BJ (cell line): ENCODE measurements at places on chromosomes 13 and 19.

DNA sequence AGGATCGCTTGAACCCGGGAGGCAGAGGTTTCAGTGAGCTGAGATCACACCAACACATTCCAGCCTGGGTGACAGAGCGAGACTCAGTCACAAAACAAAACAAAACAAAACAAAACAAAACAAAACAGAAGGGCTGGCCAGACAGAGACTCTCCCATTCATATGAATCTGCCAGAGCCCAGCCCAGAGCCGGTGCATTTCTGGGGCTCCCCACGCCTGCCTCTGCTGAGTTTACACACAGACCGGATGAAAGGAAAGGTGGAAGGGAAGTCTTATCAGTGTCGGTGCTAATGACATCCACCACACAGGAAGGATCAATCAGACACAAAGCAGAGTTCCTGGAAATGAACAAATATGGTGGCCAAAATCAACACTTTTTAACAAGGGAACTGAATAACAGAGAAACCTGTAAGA is 6.8 kb downstream of the TRAPPC6A start:
- no peak for DNase-seq

GRCh38 chr13:44259045-44260027 is 114.3 kb upstream of the SERP2 start:
- DNase-seq, result no peak

GRCh38 chr19:50721441-50722137 is 1.6 kb upstream of the CLEC11A start:
- DNase-seq, result no peak

- DNase-seq, result peak; percentile 64
These were observed at the start of gene ZNF737 for GRCh38 chr19:20565321-20566018. Gene ZNF737 (minus strand): TSS chr19:20565781. CDS start chr19:20565640, 141 bp downstream.

DNA sequence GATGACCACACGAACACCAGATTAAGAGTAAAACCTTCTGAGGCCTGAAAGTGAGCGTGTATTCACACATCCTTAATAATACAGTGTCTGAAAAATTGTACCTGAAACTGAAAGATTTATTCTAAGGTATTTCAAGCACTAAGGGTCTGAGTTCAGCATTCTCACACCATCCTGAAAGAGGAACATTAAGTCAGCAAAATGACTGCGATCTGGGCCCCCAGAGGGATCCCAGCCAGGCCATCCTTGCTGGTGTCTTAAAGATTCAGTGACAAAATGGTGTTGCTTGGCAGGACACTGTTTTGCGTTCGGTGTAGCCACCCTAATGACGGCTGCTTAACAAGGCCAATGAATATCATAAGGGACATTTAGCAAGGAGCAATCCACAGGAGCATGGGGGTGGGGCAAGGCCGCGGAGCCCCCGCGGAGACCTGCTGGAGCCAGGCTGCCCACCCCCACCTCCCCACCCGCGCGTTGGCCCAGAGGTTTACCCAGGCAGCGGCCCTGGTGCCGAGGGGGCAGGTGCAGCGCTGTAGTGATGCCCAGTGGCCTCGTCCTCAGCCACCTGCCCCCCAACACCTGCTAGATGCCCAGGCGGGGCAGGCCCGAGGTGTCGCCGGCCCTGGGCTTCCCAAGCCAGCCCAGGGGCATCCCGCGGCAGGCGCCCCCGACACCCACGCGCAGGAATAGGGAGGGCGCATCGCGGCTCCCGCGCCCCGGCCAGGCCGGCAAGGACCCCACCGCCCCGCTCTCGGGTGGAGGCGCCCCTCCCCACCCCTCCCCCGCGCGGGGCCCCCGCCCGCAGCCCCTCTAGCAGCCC is 742 bp downstream of the NALCN start:
- DNase-seq, result no peak

GRCh38 chr13:28981530-28981929 is 161.4 kb downstream of the MTUS2 start:
- no peak for DNase-seq

- no peak for DNase-seq
These were observed 95.0 kb downstream of the RNF17 start for GRCh38 chr13:24858953-24859352.

GRCh38 chr19:38506723-38507550 is 73.4 kb downstream of the RYR1 start:
- DNase-seq, result no peak

DNA sequence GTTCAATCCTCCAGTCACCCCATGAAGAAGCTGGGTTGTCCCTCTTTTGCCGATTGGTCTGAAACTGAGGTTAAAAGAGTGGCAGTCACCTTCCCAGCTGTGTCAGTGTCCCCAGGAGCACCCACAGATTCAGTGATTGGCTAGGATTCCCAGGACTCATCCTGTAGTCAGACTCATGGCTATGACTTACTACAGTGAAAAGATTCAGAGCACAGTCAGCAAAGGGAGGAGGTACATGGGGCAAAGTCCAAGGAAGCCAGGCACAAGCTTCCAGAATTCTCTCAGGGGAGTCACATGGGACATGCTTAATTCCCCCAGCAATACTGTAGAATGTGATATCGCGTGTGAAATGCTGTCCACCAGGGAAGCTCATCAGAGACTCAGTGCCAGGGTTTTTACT is 14.2 kb downstream of the ZNF473 start:
- no peak for DNase-seq

DNA sequence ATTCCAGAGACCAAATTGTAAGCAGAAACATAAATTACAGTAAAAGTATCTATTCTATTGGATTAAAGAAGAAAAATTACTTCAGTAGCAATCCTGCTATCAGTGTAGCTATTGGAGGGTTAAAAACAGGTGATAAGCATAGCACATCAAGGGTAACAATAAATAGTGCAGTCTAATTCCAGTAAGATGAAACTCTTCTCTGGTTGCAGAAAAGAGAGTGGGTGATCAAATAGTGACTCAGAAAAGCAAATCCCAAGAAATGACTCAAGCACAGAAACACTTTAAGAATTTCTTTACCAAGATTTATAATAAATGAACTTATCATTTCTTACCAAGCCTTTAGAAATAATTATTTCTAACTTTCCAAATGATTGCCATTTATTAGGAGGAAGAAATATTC is 135.7 kb downstream of the LMO7 start:
- no peak for DNase-seq

GRCh38 chr13:35884211-35884760 is 246.9 kb downstream of the DCLK1 start:
- DNase-seq, result no peak

- no peak for DNase-seq
These were observed 470 bp upstream of the GRTP1 start for GRCh38 chr13:113364311-113364889.

DNA sequence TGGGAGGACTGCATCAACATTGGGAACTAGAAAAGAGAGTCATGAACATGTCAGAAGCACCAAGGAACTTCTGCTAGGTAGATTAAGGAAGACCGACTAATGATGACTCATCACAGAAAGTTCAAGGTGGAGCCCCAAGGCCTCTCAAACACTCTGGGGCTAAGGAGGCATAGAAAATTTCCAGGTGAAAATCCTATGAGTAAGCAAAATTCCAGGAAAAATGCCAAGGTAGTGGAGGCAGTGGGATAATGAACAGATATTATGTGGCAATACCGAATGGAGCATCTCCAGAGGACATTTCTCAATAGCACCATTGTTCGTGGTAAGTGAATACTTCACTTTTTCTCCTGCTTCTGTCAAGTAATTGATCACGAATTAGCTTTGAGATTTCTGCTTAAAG is 336.5 kb downstream of the MZT1 start:
- DNase-seq, result no peak

DNA sequence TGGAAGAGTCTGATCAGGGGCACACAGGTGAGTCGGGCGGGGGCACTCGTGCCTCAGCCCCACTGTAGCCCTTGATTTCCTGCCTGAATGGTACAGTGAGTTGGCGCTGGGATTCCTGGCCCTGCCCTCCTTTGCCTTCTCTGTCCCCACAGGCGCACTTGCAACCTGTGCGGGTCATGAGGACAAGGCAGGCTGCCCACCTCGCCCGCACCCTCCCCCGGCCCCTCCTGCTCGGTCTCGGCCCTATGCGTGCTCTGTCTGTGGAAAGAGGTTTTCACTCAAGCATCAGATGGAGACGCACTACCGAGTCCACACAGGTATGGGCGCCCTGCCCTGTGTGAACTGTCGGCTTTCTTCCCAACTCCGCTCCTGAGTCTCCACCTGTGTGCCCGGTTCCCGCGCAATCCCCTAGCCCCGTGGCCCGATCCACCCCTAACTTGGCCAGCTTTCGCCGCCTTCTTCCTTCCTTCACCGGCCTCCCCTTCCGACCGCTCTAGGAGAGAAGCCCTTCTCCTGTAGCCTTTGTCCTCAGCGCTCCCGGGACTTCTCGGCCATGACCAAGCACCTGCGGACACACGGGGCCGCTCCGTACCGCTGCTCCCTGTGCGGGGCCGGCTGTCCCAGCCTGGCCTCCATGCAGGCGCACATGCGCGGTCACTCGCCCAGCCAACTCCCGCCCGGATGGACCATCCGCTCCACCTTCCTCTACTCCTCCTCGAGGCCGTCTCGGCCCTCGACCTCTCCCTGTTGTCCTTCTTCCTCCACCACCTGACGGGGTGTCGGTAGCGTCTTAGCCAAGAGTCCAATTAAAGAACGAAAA is 1.6 kb upstream of the KMT2B start:
- no peak for DNase-seq

GRCh38 chr19:35905178-35905727 is 2.8 kb downstream of the TYROBP start:
- no peak for DNase-seq

DNA sequence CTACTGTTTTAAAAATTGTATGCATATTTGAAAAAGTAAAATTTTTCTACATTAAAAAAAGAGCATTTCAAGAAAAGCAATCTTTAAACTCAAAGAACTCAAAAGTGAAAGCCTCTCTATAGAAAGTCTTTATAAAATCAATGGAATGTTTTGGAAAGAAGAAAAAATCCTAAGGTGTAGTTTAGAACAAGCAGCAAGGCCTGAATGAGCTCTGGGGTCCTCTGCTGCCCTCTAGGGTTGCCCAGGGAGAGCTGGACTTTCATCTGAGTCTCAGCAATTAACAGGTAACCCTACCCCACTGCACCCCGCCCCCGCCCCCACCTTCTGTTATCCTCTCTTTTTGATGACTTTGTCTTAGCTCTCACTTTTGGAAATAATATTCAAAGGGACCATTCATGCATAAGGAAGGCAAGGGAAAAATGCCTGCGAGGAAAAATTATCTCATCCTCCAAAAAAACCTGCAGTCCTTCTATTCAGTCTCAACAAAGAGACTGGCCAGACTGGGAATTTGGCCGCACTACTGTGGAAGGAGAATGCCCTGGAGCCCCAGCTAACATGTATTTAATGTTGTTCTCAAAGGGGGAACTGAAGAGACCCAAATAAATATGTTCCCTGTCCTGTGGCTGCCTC is 24.1 kb downstream of the SLC25A30 start:
- no peak for DNase-seq

GRCh38 chr13:113390874-113391497 is 27.1 kb upstream of the GRTP1 start:
- DNase-seq, result no peak

DNA sequence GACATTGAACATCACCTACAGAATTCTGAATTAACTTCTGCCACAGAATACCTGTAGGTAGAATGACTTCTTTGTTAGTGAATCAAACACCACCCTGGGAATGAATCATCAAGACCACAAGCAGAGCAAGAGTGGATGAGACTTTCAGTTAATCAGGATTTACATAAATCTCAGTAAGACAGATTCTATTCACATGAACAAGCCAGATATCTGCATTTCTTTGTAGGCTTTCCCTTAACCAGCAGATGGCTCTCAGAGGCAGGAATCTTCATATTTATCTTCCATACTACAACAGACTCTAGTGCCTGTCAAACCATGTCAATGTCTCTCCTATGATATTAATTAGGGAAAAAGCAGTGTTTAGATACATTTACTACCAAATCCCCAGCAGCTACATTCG is 412.1 kb downstream of the KLF12 start:
- peak; percentile 6 for DNase-seq

GRCh38 chr13:112943309-112944125 is 25.5 kb upstream of the MCF2L start:
- no peak for DNase-seq

- DNase-seq, result no peak
These were observed 123.6 kb downstream of the UQCRFS1 start for GRCh38 chr19:29089315-29089870.

GRCh38 chr13:76461484-76461883 is 424.7 kb downstream of the KCTD12 start:
- DNase-seq, result no peak

DNA sequence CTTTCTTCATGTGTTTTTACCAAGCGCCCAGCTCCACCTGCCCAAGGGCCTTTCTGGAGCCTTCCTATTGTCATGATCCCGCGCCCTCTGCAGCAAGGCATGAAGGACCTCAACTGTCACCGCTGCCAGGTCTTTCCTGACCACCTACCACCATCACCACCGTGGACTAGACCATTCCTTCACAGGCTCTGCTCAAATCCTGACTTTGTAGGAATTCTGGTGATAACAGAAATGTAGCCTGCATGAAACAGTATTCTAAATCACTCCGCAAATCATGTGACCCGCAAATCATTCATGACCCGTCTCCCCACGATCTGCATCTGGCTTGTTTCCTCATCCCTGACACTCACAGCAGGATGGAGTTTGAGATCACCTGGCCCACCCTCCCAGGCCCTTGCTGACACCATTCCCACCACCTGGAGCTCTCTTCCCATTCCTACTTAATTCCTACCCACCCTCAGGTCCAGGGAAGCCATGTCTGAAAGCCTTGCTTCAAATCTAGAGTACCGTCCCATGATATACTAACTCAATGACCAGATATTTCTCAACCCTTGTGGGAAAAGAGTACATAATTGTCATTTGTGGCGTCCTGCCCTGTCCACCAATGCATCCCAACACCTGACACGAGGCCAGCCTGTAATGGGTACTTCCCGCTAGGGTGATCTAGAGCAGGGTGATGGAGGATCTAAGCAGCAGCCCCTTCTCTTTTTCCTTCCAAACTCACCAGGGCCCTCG is 1.3 kb downstream of the UBE2S start:
- no peak for DNase-seq

DNA sequence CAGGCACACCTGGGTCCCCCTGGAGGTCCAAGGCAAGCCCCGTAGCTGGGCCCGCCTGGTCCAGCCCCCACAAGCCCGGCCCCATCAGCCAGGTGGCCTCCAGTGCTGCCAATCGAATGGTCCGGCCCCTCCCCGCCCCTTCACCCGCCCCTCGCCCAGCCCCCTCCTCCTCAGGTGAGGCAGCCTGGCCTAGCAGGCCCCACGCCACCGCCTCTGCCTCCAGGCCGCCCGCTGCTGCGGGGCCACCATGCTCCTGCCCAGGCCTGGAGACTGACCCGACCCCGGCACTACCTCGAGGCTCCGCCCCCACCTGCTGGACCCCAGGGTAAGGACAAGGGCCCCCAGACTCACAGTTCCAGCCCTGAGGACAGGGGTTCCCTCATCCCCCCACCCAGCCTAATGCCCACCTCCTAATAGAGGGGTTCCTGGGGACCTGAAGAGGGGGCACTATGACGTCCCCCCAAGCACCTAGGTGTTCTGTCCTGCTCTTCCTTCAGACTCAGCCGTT is at the start of gene HPN:
HPN (plus strand) TSS at position 174 of the 508 bp plus-strand sequence. CDS start 786 bp downstream, outside the sequence.
- no peak for DNase-seq

DNA sequence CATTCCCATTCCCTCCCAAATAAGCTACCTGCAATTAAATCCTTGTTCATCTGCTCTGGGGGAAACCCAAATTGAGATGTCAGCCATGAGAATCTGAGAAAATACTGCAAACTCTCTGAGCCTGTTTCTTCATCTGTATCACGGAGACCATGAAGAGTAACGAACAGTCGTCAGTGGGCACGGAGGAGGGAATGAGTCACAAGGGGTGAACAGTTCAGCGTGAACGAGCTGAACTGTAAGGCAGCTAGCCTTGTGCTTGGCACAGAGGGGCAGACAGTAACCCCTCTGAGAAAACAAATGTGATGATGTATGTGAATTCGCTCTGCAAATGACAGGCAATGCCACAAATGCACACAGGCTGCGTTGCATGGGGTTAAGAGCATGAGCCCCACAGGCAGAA is 288.7 kb downstream of the FOXO1 start:
- DNase-seq, result no peak
